CD8-positive, alpha-beta memory T cell (primary cell): ENCODE measurements at places on chromosomes 1 and 21. TPM values are rescaled to one million over a fixed set of nuclear protein-coding genes. Genes with fewer than 3 reads are reported as not detected.

FMO5 gene
- polyA plus RNA-seq, result 1.2 TPM

ICOSLG gene
- polyA plus RNA-seq, result 2.3 TPM

HAO2 gene
- polyA plus RNA-seq, result not detected

FMN2 gene
- polyA plus RNA-seq, result not detected

CDC42BPA gene
- 0.44 TPM for polyA plus RNA-seq

ANGPTL3 gene
- not detected for polyA plus RNA-seq

MSH4 gene
- polyA plus RNA-seq, result not detected

UBE2U gene
- polyA plus RNA-seq, result not detected

AK4 gene
- 0.08 TPM for polyA plus RNA-seq

RNASEL gene
- 8.7 TPM for polyA plus RNA-seq

SPRR2D gene
- polyA plus RNA-seq, result not detected

KCNH1 gene
- not detected for polyA plus RNA-seq

ELAPOR1 gene
- polyA plus RNA-seq, result 15.7 TPM

VAV3 gene
- polyA plus RNA-seq, result 13.7 TPM

L1TD1 gene
- not detected for polyA plus RNA-seq

AADACL4 gene
- not detected for polyA plus RNA-seq

CIART gene
- 0.60 TPM for polyA plus RNA-seq

TEDDM1 gene
- not detected for polyA plus RNA-seq

SYT2 gene
- polyA plus RNA-seq, result not detected

TRIM58 gene
- polyA plus RNA-seq, result 0.08 TPM

TRIM45 gene
- 0.06 TPM for polyA plus RNA-seq

CD53 gene
- polyA plus RNA-seq, result 1,104 TPM

CD52 gene
- 7,622 TPM for polyA plus RNA-seq

MEF2D gene
- 19.2 TPM for polyA plus RNA-seq

DYNLT5 gene
- polyA plus RNA-seq, result not detected

FAM163A gene
- not detected for polyA plus RNA-seq

CATSPERE gene
- 0.64 TPM for polyA plus RNA-seq

PROX1 gene
- not detected for polyA plus RNA-seq

LAPTM5 gene
- 589 TPM for polyA plus RNA-seq

BCAN gene
- not detected for polyA plus RNA-seq

TSPAN1 gene
- polyA plus RNA-seq, result not detected

KCNE2 gene
- not detected for polyA plus RNA-seq

NID1 gene
- not detected for polyA plus RNA-seq

THEM5 gene
- polyA plus RNA-seq, result 0.38 TPM

LRRIQ3 gene
- 1.3 TPM for polyA plus RNA-seq

RNF186 gene
- not detected for polyA plus RNA-seq

S100A2 gene
- polyA plus RNA-seq, result 0.72 TPM

GJA9 gene
- not detected for polyA plus RNA-seq

F5 gene
- polyA plus RNA-seq, result 0.06 TPM

ARMH1 gene
- polyA plus RNA-seq, result 21.1 TPM
